Stimulated activated effector memory CD8-positive, alpha-beta T cell treated with anti-CD3 and anti-CD28 coated beads, Interleukin-12 subunit alpha, Interleukin-12 subunit beta, amount 100 ng/mL, for 72 hours (primary cell): ENCODE measurements at places on chromosomes 3 and 15.

GRCh38 chr3:35723480-35724097 lies 84.3 kb downstream of the ARPP21 start:
- no peak for DNase-seq

DNA sequence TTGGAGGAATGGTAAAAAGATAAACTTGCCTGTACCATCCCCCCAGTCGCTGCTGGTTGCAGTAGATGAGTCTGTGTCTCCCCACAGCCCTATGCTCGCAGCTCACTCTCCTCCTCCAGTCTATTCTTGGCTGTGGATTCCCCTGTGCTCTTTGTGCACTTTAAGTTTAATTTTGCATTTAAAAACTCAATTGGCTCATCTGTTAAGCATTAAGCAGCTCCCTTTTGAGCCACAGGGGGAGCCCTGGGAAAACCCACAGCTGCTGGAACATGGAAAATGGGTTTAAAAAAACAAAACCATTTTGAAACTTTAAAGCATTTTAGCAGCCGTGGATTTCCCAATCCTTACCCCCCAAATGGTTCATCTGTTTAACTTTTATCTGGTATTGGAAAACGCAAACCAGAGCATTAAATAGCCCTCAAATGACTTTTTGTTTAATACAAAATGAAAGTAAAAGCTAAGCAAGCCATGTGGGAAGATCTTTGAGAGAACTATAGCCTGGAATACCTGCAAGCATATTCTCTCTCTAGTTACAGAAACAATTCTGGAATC lies 536.9 kb downstream of the ZIC1 start:
- DNase-seq, result no peak

- DNase-seq, result no peak
Observed at GRCh38 chr3:43214616-43215015, 71.7 kb upstream of the SNRK start.

GRCh38 chr3:51530485-51530884 lies 8.0 kb upstream of the RAD54L2 start:
- DNase-seq, result no peak

- no peak for DNase-seq
Observed at GRCh38 chr15:38212729-38213351, 39.8 kb upstream of the SPRED1 start.
